ENCODE measurements at places on chromosomes 4 and X.
A peak's percentile ranks its signal among the peaks of the same experiment; 100 is the strongest.

GRCh38 chr4:98260047-98260578 lies 1.1 kb upstream of the RAP1GDS1 start:
- peak; percentile 1 for DNase-seq

- no peak for DNase-seq
Observed at GRCh38 chr4:179130122-179130714, 1688.0 kb upstream of the AGA start.

- DNase-seq: peak; percentile 7
Observed at GRCh38 chrX:74133156-74133796, 170.7 kb upstream of the ZCCHC13 start.

- no peak for DNase-seq
Observed at GRCh38 chr4:2806390-2807355, 13.8 kb downstream of the SH3BP2 start.

DNA sequence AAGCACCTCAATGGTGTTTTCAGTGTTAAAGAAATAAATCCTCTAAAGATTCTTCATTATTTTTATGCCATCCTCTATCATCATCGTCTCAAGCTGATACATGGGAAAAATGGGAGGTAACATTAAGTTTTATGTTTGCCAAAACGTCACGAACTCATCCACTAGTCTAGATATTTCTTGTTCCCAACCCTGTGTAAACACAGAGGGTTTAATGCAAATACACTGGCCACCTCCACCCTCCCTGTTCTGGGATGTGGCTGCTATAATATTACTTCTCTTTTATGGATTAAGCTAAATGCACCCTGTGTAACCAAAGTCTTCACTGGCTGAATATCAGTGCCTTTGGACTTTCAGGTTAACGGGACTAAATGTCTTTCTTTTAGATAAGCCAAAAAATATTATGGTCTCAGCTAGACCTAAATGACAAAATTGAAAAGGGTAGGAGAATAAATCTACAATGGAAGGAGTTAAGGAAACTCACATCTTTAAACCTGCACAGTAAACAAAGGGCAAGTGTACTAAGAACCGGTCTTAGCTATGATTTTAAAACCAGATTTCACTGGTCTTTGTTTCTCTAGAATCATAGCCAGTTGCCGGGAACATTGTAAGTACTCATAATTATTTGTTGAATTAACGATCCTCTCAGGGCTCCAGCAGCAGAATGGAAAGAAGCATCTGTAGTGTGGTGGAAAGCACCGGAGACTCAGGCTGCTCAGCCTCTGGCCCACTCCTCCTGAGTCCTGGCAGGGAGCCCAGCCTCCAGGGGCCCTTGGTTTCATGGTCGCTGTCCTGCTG lies 103.5 kb upstream of the NOCT start:
- DNase-seq: no peak

DNA sequence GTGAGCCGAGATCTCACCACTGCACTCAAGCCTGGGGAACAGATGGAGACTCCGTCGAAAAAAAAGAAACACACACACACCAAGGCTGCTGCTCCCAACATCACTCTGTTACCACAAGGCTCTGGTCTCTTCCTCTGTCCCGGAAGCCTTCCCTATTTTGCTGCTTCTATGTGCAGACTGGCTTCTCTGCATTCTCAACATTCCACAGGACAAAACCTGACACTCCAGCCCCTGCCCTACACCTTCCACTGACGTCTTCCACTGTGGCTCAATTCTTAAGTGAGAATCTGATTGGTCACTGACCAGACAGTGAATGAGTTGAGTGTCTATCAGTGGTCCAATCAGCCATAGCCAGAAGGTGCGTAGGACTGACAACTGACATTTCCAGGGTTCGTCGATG lies 5.9 kb downstream of the ODAPH start:
- DNase-seq: no peak

GRCh38 chr4:188177997-188178675 lies 38.9 kb downstream of the TRIML1 start:
- DNase-seq: no peak

DNA sequence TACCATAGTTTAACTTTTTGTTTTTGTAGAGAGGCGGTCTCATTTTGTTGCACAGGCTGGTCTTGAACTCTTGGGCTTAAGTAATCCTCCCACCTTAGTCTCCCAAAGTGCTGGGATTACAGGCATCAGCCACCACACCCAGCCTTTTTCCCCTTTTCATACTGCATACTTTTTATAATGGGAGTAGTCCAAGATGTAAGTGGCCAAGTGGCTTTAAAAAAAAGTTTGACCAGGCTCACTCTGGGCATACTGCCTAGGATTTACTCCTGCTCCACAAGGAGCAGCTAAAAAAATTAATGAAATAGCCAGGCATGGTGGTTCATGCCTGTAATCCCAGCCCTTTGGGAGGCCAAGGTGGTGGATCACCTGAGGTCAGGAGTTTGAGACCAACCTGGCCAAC lies 6.0 kb downstream of the GRSF1 start:
- no peak for DNase-seq

GRCh38 chr4:82419451-82419850 lies 10.8 kb downstream of the HNRNPDL start:
- no peak for DNase-seq

DNA sequence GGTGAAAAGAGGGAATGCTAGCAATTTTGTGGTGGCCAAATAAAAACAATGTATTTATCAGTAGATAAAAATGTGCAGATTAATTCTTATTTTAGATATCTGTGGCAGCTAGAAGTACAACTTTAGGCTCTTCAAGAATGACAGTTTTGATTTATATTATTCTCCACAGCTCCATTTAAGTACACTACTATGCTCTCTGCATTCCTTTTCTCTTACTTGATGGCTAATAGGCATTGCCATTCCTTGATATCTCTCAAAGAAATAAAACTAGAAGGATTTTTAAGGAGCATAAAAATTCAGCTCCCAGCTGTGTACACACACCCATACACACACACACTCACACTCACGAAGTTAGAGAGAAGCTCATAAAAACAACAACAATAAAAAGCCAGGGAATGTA lies 59.4 kb upstream of the H2AZ1 start:
- no peak for DNase-seq

DNA sequence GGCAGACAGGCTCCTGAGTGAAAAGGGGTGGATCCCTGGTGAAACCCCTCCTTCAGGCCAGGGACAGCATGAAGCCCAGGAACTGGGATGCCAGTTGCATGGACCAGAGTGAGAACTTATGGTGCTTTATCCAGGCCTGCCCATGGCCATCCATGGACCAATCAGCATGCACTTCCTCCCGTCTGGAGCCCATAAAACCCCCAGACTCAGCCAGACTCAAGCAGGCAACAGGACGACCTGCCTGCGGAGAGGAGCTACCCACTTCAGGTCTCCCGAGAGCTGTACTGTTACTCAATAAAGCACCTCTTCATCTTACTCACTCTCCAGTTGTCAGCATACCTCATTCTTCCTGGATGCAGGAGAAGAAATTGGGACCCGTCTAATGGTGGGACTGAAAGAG lies 42.9 kb downstream of the NALF2 start:
- no peak for DNase-seq

DNA sequence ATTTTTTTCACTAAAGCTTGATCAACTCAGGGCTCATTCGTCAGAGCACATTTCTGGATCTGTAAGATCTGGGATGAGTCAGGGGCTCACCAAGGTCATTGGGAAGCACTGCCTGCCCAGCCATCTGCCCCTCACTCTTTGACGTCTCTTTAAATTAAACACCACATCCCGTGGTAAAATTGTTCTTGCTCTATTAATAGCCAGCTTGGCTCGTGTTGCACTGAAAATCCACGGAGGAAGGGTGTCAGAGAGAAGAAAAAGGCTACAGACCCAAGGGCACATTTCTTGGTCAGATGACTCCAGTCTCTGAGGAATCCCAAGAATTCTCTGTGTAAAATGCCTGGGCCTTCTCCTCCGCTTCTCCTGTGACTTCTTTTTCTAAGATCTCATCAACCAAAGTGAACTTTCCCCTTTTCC lies 45.7 kb upstream of the GATB start:
- no peak for DNase-seq

DNA sequence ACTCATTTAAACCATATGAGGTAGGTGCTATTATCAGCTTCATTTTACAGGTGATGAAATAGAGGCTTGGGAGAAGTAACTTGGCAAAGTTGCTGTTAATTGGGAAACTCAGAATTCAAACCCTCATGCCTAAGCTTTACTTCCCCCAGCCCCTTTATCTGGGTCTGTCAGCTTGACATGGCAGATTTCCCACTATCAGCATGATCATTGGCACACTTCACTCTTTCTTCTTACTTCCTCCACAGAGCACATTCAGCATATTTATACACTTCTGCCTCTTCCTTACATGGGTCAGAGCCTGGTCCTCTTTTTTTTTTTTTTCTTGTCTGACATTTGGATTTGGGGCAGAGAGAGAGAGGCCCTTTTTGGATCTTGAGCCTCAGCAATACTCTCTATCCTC lies 56.5 kb upstream of the ARX start:
- DNase-seq: no peak

DNA sequence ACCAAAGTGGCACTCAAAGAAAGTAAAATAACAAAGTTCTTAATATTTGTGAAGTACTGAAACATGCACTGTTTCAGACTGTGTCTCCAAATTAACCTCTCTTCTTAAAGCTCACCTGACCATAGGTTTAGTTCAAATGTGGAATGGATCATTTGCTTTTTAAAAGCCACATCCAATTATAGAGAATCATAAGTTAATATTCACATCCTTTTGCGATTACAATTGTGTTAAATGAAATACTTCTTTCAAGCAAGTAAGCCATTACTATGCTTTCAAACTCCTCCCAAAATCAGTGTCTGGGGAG lies 95.3 kb upstream of the PTPN13 start:
- no peak for DNase-seq
